Mucosa of descending colon (tissue), 3 donors: ENCODE measurements at places on chromosomes 1 and 21. TPM values are rescaled to one million over a fixed set of nuclear protein-coding genes. Genes with fewer than 3 reads are reported as not detected.

The SYNC gene
- 19.2 TPM for total RNA-seq

The OR2M3 gene
- not detected for total RNA-seq

The COL11A1 gene
- not detected for total RNA-seq

The AGRN gene
- 32.0 TPM for total RNA-seq

The UMODL1 gene
- total RNA-seq = 0.14 TPM

The MIXL1 gene
- 0.38 TPM for total RNA-seq

The NPL gene
- total RNA-seq = 8.1 TPM

The NPHS2 gene
- not detected for total RNA-seq

- DNase-seq = no peak
Measured at GRCh38 chr1:154703170-154703569, 95.2 kb upstream of the ADAR start.

GRCh38 chr1:62621907-62622306, 24.6 kb downstream of the ANGPTL3 start:
- DNase-seq = no peak

- DNase-seq = no peak
Measured at GRCh38 chr21:29342363-29342957, 43.7 kb downstream of the BACH1 start.

GRCh38 chr1:162937716-162938395, 76.9 kb upstream of the CCDC190 start:
- DNase-seq = no peak

DNA sequence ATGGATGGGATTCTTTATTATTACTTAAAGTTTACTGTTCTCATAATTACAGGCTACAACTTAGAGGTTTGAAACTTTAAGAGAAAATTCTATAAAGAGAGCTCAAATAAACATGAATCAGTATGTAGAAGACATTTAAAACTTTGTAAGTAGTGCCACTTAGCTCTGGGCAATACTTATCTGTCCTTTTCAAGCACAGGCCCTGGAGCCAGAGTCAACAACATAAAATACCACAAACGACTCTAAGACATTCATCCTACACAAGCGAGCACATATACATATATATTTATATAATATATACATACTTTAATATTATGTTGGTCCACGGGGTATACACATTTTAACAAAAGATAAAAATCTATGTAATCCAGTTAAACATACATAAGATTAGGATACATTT, 24.1 kb upstream of the TTC39A start:
- no peak for DNase-seq

GRCh38 chr1:45543581-45544417, 6.8 kb upstream of the AKR1A1 start:
- peak; percentile 67 for DNase-seq

DNA sequence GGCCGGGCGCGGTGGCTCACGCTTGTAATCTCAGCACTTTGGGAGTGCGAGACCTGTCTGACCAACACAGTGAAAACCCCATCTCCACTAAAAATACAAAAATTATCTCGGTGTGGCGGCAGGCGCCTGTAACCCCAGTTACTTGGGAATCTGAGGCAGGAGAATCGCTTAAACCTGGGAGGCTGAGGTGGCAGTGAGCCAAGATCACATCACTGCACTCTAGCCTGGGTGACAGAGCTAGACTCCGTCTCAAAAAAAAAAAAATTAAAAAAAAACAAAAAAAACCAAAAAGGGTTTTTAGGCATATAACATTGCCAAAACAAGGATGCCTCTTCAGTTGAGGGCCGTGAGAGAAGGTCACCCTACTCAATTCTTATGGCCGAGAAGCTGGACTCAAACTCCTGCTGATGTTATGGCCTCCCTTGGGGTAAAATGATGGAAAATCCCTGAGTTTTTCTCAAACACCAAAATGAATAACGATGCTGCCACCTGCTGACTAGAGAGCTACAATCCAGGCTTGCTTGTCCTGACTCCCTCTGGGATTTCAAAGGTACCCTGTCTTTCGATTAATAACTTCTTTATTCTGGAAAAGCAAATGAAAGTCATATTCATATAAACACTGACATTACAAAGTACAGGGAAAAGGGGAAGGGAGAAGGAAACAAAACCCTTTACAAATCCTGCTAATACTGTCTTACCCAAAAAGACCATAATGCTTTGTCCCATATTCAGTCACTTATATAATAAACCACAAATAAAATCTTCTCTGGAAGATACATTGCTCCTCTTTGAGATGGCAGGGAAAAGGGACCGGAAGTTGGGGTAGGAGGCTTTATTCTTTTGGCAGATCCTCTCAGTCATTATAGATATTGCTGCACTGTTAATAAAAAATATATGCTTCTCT, 10.7 kb downstream of the RAB42 start:
- DNase-seq = no peak

DNA sequence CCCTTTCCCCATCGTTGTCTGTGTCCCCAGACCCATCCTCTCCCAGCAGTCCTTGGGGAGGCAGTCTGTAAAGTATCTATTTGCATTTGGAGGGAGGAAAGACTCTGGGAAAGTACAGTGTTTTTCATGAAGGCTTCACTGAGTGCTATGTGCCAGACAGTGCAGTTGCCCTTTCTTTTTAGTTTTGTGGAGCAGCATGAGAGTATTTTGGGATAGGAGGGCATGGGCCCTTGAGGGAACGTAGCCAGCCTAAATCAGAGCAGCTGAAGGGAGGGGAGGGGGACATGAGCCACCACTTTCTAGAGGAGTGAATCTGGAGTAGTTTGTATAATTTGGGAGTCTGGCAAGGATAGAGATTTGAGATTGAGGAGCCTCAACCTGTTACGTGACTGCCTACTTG, 404.0 kb upstream of the KAZN start:
- no peak for DNase-seq

- peak; percentile 4 for DNase-seq
Measured at GRCh38 chr1:202632241-202632640, 78.0 kb downstream of the SYT2 start.

- no peak for DNase-seq
Measured at GRCh38 chr1:72007312-72007711, 275.0 kb downstream of the NEGR1 start.
